ENCODE measurements at places on chromosomes 7 and 10.

GRCh38 chr10:93849593-93849992 is 44.2 kb upstream of the SLC35G1 start:
- no peak for DNase-seq

GRCh38 chr10:23850631-23851030 is 358.3 kb upstream of the KIAA1217 start:
- no peak for DNase-seq

- no peak for DNase-seq
These were observed 205.9 kb downstream of the ARL4A start for GRCh38 chr7:12893292-12893691.

DNA sequence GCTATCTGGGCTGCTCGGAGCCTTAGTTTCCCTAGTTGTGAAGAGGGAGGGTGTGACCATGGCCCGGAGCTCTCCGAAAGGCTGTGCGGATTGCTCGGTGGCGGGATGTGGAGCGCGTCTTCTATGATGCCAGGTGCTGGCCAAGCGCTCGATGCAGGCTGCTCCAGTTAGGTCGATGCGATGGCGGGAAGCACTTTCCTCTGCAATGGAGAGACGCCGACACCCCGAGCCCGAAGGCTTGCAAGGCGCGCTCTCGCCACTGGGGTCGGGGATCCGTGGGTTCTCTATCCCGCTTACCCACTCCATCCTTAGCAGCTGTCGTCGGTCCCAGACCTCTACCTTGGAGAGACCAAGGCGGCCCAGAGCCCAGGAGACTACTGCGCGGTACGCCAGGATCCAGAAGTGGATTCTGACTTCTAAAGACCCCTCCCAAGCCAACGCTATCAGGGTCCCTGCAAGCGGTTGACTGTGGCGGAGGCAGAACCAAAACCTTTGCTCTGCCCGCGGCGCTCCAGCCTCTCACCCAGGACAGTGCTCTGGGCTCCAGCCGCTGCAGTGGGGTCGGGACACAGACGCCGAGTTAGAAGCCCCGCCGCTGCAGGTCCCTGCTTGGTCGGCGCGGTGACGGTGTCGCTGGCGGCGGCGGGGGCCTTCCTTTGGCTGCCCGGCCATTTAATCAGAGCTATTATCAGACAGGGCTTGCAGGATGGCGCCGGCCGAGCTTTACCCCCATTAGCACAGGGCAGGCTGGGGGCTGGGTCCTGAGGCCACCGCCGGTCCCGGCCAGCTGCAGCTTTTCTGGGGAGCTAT is 7.8 kb upstream of the TBX20 start:
- DNase-seq: no peak

- no peak for DNase-seq
These were observed 22.1 kb upstream of the ABCC2 start for GRCh38 chr10:99760321-99760720.

DNA sequence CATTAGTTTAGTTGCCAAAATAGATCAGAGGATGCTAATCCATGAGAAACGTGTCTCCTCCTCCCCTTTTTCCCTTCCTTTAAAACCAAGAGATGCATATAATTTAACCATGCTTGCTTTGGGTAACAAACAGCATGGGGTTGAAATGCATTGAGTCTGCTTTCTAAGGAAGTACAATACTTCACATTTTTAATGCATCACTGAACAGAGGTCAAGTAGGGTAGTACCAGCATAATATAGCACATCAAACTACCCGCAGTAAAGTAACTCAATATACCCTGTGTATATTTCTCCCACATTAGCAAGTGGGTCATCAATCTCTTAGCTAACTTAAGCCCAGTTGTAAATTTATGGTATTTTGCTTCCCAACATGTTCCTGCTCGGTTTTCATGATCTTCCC is 239.3 kb upstream of the SEMA3C start:
- no peak for DNase-seq

DNA sequence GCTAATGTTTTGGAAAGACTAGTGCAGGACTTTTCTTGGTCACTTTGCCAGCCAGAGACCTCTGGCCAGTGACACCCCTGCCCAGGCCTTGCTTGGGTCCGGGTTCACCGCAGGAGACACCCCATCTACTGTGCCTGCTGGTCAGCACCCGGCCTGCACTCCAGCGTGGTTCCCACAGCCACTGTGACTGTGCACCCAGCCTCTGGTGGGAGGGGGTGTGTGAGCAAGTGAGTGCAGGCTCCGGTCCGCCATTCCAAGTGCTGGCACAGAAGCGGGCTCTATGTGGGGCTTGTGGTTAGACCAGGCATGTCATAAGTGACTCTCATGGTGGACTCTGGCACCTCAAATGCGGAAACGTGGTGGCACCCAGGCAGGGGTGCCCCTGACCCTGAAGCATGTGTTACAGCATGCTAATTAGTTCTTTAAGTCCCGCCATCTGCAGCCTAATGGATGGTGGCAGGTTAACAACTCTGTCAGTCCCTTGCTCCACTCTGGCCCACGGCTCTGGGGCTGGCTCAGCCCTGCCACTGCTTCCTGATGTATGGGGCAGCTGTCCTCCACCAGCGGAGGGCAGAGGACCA is 311.9 kb upstream of the HGF start:
- no peak for DNase-seq

DNA sequence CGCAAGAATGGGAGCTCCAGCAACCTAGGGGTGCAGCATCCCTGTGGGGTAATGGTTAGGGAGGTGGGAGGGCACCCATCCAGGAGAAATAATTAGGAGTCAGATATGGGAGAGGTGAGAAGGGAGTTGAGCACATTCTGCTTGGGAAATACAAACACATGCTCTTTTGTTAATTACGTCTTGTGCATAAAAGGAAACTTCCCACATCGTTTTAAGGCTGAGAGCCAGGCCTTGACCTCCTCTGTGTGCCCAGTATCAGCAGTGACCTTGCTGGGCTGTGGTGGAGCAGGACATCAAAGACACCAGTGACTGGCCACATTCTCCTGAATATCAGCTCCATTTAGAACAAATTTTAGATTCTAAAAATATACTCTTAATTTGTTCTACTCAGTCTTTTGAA is 22.6 kb downstream of the AKR1C4 start:
- no peak for DNase-seq

- DNase-seq: peak; percentile 14
These were observed 724 bp downstream of the CAPZA2 start for GRCh38 chr7:116862951-116863670.

GRCh38 chr10:124602646-124603365 is 141.2 kb downstream of the LHPP start:
- no peak for DNase-seq

DNA sequence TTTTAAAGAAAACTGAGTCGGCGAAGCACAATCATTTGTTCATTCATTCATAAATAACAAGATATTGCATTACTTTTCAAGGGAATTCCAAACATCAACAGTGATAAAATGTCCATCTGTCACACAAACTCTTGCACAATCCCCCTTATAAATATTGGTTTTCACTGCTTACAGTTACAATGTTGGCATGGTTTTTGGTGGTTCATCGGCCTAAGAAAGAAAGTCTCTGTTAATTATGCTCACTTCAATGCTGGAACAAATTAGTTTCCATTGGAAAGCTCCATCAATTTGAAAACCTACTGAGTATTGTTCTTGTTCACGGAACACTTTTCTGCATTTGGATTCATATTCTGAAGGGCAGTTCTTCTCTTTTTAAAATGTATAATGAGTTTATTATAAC is 188.5 kb downstream of the JAZF1 start:
- no peak for DNase-seq

GRCh38 chr10:31528831-31529230 is 209.8 kb downstream of the ZEB1 start:
- DNase-seq: no peak

DNA sequence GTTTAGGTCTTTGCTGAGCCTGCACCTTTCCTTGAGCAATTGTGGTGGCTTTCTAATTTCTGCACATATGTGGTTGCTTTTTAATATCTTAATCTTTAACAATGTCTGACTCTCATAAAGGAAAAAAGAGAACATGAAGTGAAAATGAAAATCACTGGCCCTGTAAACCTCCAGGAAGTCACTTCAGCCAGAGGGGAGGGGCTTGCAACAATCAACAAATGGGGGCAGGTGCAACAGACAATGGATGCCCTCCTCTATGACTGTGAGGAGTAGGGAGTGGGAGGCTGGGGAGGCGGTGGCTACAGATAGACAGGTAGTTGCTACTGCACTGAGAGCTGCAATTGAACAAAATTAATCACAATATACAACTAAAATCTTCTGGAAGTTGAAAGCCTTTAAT is 1377.4 kb downstream of the XPNPEP1 start:
- no peak for DNase-seq

DNA sequence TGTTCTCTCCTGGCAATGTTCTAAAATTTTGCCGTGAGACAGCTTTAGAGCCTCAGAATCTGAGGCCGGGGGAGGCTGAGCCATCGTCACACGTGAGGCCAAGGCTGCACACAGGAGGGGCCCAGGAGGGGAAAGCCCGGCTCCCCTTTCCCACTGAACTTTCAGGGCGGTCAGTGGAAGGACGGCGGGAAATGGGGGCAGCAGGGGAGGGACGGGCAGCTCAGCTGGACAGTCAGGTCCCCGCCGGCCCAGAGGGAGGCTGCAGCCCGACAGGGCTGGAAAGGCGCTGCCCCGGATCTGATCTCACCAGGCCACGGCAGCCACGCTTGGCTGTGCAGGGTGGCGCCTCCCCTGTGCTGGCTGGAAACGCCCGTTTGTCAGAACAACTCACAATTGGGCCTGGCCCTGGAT is 43.3 kb upstream of the ADGRA1 start:
- DNase-seq: no peak

- DNase-seq: no peak
These were observed 31.6 kb downstream of the GARIN1A start for GRCh38 chr7:128703609-128704241.

- no peak for DNase-seq
These were observed 176.5 kb upstream of the INHBA start for GRCh38 chr7:41879403-41879802.

- no peak for DNase-seq
These were observed 87.0 kb downstream of the ARMH3 start for GRCh38 chr10:101968940-101969321.

DNA sequence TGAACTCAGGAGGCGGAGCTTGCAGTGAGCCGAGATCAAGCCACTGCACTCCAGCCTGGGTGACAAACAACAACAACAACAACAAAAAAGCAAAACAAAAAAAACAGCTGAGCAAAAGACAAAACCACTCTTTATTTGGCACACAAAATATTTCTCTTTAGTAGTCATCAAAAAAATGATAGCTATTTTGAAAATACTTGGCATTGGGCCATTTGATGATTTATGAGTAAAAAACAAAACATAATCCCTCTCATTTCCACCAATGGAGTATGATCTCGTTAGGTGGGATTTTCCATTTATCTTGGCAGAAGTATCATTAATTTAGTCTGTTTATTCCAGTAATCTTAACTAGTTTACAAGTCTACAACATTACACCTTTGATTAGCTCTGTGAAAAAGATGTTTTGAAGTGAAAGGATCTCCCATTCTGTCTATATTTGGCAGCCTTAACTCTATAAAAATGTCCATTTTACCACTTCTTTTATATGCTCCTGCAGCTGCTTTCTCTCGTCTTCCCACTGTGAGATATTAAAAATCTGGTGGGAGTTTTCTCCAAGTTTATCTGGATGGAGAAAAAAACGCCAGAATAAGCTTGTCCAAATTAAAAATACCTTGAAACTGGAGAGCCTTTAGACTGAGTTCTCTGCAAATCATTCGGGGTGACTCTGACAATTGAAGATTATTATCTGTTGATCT is 58.8 kb upstream of the AGMO start:
- DNase-seq: no peak

DNA sequence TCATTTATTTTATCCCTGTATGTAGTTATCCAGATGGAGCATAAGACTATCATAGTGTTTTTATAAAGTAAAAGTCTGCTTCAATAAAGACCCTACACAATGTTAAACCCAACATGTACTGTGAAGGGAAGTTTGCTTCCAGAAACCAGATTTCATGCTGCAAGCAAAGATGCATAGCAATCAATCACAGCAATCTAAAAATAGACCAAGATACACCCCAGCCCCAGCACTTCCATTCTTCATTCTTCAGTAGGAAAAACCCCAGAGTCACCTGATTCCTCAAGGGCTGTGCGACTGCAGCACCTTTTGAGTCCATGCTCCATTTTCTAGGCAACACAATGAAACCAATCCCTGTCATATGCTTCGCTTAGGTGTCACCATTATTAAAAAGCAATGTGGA is 66.9 kb upstream of the PDE1C start:
- no peak for DNase-seq

- no peak for DNase-seq
These were observed 59.7 kb upstream of the ADRA2A start for GRCh38 chr10:111017098-111017497.

GRCh38 chr7:99453105-99453504 is 12.9 kb downstream of the ATP5MF start:
- no peak for DNase-seq

- no peak for DNase-seq
These were observed 24.0 kb downstream of the ELFN1 start for GRCh38 chr7:1693991-1694524.

- DNase-seq: no peak
These were observed 29.3 kb upstream of the RHBDD2 start for GRCh38 chr7:75849573-75849972.

DNA sequence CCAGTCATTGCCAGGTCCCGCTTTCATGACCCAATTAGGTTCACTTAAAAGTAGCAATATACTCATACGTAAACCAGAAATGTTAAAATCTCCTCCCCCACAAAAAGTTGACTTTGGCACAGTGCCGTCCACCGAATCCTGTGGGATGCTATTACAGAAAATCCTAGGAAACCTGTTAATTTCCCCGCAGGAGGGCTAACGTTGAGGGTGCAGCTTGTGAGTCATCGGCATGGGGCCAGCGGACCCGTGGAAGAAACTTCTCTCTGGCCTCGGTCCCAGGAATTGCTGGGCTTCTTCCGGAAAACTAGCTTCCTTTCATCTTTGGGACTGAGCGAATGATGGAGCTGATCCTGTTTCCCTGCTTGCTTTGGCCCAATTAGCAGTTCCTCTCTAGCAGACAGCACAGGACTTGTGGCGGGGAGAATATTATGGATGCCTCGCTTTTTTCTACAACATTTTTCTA is 13.5 kb downstream of the CRYGN start:
- DNase-seq: no peak

DNA sequence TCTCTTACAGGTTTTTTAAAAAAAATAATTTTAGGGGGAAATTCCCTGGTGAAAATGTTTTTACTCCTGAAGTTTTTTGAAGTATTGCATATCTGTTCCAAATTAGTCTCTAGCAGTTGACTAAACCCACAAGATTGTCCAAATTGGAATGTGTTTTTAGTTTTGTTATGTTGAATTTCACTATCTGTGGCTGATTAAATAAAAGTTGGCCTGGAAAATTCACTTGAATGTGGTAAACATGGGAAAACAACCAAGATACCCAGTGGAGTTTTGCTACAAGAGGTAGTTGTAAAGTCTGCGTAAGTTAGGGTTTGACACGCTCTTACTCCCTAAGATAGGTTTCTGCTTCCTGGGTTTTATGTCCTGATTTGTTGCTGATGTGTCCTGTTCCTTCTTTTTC is 3.3 kb downstream of the TSGA13 start:
- DNase-seq: no peak

GRCh38 chr7:12635830-12636229 is 51.6 kb upstream of the ARL4A start:
- DNase-seq: peak; percentile 39

- DNase-seq: no peak
These were observed 106.1 kb upstream of the SLC13A1 start for GRCh38 chr7:123305840-123306375.
